ENCODE measurements at places on chromosomes 3 and 15.

GRCh38 chr3:8200996-8201395 lies 300.6 kb upstream of the LMCD1 start:
- no peak for DNase-seq

DNA sequence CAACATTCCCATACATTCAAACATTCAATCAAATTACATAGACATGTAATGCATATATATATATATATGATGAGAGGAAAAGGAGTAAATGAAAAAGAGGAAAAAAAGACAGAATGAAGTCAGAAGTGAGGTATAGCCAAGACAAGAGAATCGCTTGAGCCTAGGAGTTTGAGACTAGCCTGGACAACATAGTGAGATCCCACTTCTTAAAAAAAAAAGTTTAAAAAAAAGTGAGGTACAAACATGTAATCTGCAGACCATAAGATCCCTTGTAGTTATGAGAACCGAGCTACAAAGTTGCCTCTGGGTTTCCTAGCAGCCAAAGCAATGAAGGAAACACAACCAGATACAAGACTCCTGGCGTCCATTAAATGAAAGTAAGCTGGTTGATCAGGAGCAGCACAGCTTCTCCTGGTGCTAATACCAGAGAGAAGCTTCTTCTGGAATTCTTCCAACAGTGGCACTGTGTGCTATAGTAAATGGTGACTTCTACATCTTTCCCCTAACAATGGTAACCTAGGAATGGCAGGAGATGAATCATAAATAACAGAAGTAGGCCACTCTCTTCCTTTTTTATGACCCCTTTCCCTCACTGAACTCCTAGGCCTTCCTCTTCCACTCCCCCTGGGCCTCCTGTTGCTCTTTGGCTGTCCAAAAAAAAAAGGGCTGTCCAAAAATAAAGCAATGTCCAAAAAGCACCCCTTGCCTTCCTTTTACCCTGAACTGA lies 3.5 kb downstream of the KCNMB3 start:
- no peak for DNase-seq

- no peak for DNase-seq
Observed at GRCh38 chr3:172815857-172816256, 65.3 kb downstream of the ECT2 start.

DNA sequence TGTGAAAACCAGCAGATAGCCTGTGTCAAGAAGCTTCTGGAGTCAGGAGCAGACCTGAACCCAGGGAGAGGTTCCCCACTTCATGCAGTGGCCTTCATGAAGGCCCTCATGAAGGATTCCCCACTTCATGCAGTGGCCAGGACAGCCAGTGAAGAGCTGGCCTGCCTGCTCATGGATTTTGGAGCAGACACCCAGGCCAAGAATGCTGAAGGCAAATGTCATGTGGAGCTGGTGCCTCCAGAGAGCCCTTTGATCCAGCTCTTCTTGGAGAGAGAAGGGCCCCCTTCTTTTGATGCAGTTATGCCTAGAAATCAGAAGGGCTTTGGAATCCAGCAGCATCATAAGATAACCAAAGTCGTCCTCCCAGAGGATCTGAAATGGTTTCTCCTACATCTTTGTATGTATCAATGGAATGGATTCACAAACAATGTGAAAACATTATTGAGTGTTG lies 103.9 kb upstream of the CHD2 start:
- no peak for DNase-seq

DNA sequence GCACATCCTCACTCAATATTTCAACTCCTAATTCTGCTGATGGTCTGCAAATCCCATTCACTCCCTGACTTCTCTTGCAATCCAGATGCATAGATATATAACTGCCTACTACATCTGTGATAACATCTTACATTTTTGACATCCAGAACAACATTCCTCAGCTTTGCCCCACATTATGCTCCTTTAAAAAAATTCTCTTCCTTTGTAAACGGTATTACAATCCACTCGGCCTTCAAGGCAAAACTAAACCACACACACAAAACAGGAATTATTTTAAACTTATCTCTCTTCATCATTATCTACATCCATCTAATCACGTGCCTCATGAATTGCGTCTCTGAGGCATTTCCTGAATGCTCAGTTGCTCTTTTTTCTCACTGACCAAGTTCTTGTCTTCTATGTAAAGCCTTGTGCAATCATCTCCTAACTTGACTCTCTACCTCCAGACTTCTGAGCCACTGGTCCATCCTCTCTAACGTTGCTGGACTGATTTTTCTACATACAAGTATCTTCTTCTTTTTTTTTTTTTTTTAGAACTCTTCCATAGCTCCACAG lies 117.0 kb downstream of the SATB1 start:
- no peak for DNase-seq

DNA sequence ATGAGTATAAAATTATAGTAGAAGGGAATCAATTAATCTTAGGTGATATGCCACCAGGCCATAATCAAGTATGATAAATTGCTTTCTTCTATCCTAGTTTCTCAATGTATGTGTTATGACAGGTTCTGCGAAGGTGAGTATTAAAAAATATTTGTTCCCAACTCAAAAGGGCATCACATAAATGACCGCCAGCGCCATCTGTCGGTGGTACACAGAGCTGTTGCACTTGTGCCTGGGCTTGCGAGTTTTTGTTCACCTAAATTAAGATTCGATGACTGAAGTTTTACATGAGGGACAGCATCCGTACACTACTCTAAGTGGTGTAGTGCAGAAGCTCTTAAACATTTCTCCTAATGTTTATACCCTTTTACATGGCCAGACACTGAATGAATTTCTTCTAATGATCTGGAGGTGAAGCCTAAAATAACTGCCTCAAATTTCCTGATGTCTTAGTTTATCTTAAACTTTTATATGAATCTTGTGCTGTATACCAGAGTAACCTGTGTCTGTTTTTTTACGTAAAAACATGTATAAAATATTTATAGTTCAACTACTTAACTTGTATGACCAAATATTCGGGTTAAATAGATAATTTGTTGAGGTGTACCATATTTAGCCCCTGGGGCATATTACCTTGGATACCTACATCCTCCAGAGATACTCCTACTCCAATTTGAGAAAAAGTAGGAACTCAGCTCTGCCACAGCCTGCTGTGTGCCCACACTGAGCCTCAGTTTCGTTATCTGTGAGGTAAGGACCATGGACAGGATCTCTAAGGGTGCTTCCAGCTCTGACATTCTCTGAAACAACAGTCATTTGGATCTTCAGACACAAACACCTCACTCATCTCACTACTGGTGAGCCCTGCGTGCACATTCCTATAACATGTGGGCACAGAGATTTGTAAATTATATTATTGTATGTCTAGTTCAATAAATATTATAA lies 365.6 kb downstream of the MAGI1 start:
- DNase-seq = no peak

GRCh38 chr3:197368330-197368729 lies 69.9 kb upstream of the DLG1 start:
- no peak for DNase-seq

DNA sequence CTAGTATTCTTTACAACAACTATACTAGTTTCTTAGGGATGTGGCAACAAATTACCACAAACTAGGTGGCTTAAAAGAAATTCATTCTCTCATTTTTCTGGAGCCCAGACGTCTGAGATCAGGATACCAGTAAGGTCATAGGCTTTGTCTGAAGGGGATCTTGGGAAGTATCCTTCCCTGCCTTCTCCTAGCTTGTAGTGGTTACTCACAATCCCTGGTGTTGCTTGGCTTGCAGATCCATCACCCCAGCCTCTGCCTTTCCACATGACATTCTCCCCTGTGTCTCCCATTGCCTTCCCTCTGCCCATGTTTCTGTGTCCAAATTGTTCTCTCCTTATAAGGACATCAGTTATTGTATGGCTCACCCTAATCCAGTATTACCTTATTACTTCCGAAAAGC lies 24.3 kb upstream of the CLDN1 start:
- no peak for DNase-seq
